Activated CD8-positive, alpha-beta memory T cell treated with anti-CD3 and anti-CD28 coated beads for 48 hours (primary cell): ENCODE measurements at places on chromosomes 1 and 21.

GRCh38 chr1:155522069-155522468 is 40.5 kb downstream of the ASH1L start:
- no peak for DNase-seq

DNA sequence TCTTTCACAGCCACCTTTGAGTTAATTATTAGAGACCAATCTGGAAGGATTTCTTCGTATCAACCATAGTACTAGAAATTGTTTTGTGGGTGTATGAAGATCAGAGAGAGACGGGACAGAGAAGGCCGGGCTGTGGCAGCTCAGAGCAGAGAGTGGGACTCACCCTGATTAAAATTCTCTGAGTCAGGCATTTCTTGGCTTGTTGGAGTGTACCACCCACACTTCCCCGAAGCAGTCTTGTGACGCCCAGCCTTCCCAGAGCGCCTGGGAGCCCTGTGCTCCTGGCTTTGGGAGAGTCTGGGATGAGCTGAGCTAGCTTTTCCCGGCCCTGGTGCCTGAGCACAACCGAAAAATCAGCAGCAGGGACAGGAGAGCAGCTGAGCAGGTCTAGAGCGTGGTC is 19.4 kb downstream of the PLEKHM2 start:
- no peak for DNase-seq

GRCh38 chr1:57167997-57168396 is 202.2 kb upstream of the C8B start:
- no peak for DNase-seq

GRCh38 chr1:35037206-35037605 is 5.5 kb upstream of the ZMYM6 start:
- DNase-seq, result no peak

- DNase-seq, result no peak
Observed at GRCh38 chr1:105485207-105485606, 1571.3 kb upstream of the PRMT6 start.
